Sigmoid colon (tissue), 7 donors: ENCODE measurements at places on chromosomes 12 and 14. TPM values are rescaled to one million over a fixed set of nuclear protein-coding genes. Genes with fewer than 3 reads are reported as not detected.

The CLEC7A gene
- 6.1 TPM for total RNA-seq

The RNF34 gene
- total RNA-seq: 34.1 TPM

The PLEKHA5 gene
- total RNA-seq: 31.3 TPM

The LMNTD1 gene
- not detected for total RNA-seq

The HNRNPA1 gene
- total RNA-seq: 657 TPM

The FAM186B gene
- total RNA-seq: not detected

The ZNF385A gene
- total RNA-seq: 8.4 TPM

The ARMH4 gene
- 2.3 TPM for total RNA-seq

The SERPINA10 gene
- not detected for total RNA-seq

The ATP2A2 gene
- total RNA-seq: 84.9 TPM

The BCL11B gene
- under 0.01 TPM for total RNA-seq

The MYH7 gene
- under 0.01 TPM for total RNA-seq

The DNAH10 gene
- total RNA-seq: not detected

The OR6C1 gene
- not detected for total RNA-seq

The GLI1 gene
- not detected for total RNA-seq

The SLC4A8 gene
- 3.0 TPM for total RNA-seq

The TTC5 gene
- total RNA-seq: 6.8 TPM

The SIVA1 gene
- total RNA-seq: 373 TPM

The FOXJ2 gene
- total RNA-seq: 16.6 TPM

The SLC6A15 gene
- 1.8 TPM for total RNA-seq

The KSR2 gene
- total RNA-seq: 1.1 TPM

The JPH4 gene
- 1.8 TPM for total RNA-seq

The RHEBL1 gene
- not detected for total RNA-seq

The SLC7A8 gene
- 16.8 TPM for total RNA-seq

The EFCAB11 gene
- total RNA-seq: 8.9 TPM

The HRK gene
- total RNA-seq: not detected

The ANKS1B gene
- total RNA-seq: 27.7 TPM

The GALNT16 gene
- 20.5 TPM for total RNA-seq

The PTGER2 gene
- total RNA-seq: 2.5 TPM

The TGFB3 gene
- total RNA-seq: 44.0 TPM

The LTBR gene
- total RNA-seq: 123 TPM

The VRTN gene
- total RNA-seq: not detected

The KRT85 gene
- not detected for total RNA-seq

The MUCL1 gene
- total RNA-seq: not detected

The PTPN6 gene
- total RNA-seq: 13.6 TPM

The FAM222A gene
- 2.2 TPM for total RNA-seq

The ZDHHC22 gene
- total RNA-seq: 0.95 TPM

The FAM216A gene
- total RNA-seq: 8.6 TPM

The TROAP gene
- not detected for total RNA-seq

The PGF gene
- total RNA-seq: 6.3 TPM

The CAPS2 gene
- total RNA-seq: 7.8 TPM

The SLC38A2 gene
- 234 TPM for total RNA-seq

The ALDH1L2 gene
- total RNA-seq: 3.1 TPM

The ZC2HC1C gene
- total RNA-seq: 3.6 TPM

The KIF26A gene
- total RNA-seq: 2.7 TPM
